Osteocyte (in vitro differentiated cells): ENCODE measurements at places on chromosomes 16 and 17. TPM values are rescaled to one million over a fixed set of nuclear protein-coding genes. Genes with fewer than 3 reads are reported as not detected.

KRT31 gene
- not detected in 2 replicates for total RNA-seq

- H3K27me3 ChIP-seq = peaks cover 2% of the 10 kb centered on the region
- H3K4me3 ChIP-seq = no peak overlapping the region
- H3K36me3 ChIP-seq = no peaks in the 10 kb centered on the region
- DNase-seq = no peak
These were observed 26.9 kb downstream of the IRX5 start for GRCh38 chr16:54957403-54958166.

GRCh38 chr17:58756246-58757161 is 850 bp downstream of the PPM1E start:
- peak overlapping the region; percentile 95 for H3K4me3 ChIP-seq
- H3K27me3 ChIP-seq = peaks cover 39% of the 10 kb centered on the region
- H3K36me3 ChIP-seq = no peaks in the 10 kb centered on the region
- peaks cover 17% of the 10 kb centered on the region for H3K4me1 ChIP-seq
- no peak overlapping the region for H3K27ac ChIP-seq

- no peaks in the 10 kb centered on the region for H3K27me3 ChIP-seq
- H3K27ac ChIP-seq = no peak overlapping the region
- no peak overlapping the region for H3K4me3 ChIP-seq
- peaks cover 50% of the 10 kb centered on the region for H3K36me3 ChIP-seq
These were observed 6.2 kb downstream of the BECN1 start for GRCh38 chr17:42817866-42818265.

DNA sequence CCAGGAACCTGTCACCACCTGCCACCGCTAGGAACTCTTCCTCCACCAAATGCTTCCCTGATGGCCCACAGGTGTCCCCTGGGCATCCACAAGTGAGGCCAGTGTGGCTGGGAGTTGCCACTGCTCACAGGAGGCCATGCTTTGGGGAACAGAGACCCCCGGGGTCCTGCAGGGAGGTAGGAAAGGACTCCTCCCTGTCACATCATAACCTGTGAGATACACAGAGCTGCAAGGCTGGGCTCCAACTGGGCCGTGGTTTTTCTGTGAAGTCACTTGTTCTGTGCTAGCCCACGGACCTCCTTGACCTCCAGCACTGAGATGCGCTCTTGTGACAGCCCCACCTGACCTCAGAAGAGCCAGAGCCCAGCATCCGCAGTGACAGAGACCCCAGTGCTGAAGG is 311.2 kb downstream of the C16orf95 start:
- no peak overlapping the region for H3K27ac ChIP-seq
- no peaks in the 10 kb centered on the region for H3K27me3 ChIP-seq
- no peaks in the 10 kb centered on the region for H3K36me3 ChIP-seq
- no peak overlapping the region for H3K4me3 ChIP-seq
- DNase-seq = no peak
- H3K4me1 ChIP-seq = peaks cover 19% of the 10 kb centered on the region

GRCh38 chr16:794091-794822 is 5.8 kb downstream of the CHTF18 start:
- DNase-seq = no peak
- H3K4me1 ChIP-seq = no peaks in the 10 kb centered on the region
- no peak overlapping the region for H3K27ac ChIP-seq
- no peaks in the 10 kb centered on the region for H3K27me3 ChIP-seq
- no peak overlapping the region for H3K4me3 ChIP-seq
